ENCODE measurements at places on chromosomes 5 and 9. TPM values are rescaled to one million over a fixed set of nuclear protein-coding genes. Genes with fewer than 3 reads are reported as not detected.

RORB gene
- total RNA-seq = 6.5 TPM

FBLL1 gene
- 0.23 TPM for total RNA-seq

ADGRV1 gene
- 31.9 TPM for total RNA-seq

GRCh38 chr5:5316334-5316733, 106.1 kb upstream of the ICE1 start:
- DNase-seq = no peak
